AG09319 (cell line): ENCODE measurements at places on chromosomes 3 and 15.

- DNase-seq = no peak
Observed at GRCh38 chr3:14462738-14463137, 60.3 kb downstream of the SLC6A6 start.

- no peak for DNase-seq
Observed at GRCh38 chr3:111636366-111636885, 41.3 kb upstream of the ZBED2 start.

DNA sequence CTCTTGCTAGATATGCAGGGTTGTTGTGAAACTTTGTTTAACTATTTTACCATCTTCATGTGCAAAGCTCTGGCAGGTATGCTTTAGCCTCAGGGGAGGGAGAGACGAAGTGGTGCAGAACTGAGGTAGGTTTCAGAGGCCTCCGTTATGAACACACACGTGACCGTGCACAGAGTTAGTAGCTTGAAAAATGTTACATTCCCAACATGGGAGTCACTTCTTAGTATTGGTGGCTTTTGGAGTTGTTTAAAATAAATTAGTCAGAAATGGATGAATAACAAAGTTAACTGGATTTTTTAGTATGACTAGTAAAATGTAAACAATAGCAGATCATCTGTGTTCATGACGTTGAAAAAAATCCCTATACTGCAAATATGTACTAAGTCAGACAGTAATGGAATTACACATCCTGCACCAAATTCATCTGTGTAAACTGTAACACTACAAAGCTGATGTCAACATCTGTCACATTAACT lies 279.6 kb downstream of the KLF13 start:
- no peak for DNase-seq

DNA sequence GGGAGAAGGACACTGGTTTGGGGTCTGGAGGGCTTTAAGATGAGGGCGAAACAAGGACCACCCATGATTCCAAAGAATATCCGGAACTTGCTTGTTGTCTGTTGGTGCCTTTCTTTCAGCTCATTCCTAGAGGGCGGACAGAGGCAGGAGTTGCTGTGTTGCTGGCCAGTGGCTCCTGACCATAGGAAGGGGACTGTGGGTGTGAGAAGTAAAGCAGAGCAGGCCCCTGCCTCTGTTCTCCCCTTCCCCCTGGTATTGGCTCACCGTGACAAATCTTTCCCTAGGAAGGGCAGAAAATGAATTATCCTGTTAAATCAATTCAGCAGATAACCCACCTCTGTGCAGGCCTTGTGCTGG lies 89.1 kb downstream of the LIPC start:
- no peak for DNase-seq

DNA sequence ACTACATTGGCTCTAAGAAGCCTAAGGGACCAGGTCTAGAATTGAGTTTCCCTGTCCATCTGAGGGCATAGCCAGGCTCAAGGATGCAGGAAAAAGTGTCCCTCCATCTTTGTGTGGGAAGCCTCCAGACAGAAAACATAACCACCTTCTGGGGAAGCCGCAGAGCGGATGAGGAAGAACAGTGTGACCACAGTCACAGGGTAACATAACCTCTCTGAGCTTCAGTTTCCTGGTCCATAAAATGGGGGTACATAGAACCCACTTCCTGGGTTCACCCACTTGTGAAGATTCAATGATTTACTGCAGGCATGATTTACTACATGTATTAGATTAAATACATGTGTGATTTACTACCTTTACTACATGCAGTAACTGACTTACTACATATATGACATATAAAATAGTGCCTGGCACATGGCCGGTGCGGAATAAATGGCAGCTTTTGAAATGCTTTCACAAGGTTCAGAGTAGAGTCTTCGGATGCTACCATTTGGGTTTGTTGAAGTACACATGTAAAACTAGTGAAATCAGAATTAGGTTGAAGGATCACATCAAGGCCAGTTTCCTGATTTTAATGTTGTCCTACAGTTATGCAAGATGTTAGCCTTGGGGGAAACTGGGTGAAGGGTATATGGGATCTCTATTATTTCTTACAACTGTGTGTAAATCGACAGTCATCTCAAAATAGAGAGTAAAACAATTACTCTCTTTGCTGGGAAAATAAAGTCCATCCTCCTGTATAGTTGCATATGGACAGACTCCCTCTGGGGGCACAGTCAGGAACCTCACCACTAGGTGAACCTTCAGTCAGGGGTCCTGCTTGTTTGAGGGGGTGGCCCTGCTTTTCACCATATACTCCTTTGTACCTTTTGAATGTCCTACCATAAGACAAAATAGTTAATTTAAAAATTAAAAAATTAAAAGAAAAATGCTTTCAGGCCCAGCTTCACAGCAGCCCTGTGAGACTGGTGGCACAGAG lies 86.0 kb downstream of the SEMA5B start:
- no peak for DNase-seq

DNA sequence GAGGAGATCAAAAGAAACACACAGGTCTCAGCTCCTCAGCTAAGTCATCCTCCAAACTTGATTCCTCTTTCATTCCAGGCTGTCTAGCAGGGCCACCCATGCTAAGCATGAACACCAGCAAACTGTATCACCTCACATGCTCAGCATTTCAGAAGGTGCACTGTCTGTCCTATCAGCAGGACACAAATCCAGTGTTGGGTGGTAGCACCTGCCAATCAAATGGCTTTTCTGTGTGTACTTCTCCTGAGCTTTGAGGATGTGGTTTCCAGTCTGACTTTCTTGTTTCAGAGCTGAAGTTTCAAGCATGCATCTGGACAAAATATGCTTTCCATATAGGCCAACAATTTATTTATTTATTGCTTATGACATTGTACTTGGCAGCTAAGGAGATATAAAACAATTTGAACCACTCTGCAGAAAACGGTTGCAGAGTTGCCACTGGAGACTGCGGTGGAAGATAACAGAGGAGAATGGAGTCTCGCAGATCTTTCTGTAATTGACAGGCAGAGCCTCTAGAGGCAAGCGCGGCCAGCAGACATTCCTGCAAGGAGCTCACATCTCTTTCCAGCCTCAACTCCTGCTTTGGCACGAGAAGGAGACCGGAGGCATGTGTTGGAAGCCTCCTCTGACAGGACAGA lies 167.1 kb upstream of the WNT5A start:
- no peak for DNase-seq

GRCh38 chr3:8887435-8888300 lies 75.6 kb downstream of the RAD18 start:
- no peak for DNase-seq

DNA sequence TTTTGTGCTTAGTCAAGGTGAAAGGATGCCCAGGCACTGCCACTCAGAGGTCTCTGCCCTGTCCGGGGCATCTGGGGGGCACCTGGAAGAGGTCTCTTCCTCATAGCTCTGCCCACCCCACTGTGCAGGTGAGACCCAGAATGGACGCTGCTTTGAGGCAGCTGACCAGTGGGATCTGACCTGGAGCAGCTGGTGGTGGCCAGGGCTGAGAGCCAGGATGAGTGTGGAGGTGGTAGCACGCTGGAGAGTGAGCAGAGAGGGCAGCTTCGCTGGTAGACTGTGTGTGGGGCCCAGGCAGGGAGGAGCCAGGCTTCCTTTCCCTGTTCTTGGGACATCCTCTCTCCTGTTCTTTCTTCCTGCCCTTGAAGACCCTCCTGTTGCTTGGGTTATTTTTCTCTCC lies 32.2 kb upstream of the PLA2G4E start:
- DNase-seq = no peak

GRCh38 chr3:110710603-110711002 lies 361.0 kb upstream of the NECTIN3 start:
- no peak for DNase-seq

DNA sequence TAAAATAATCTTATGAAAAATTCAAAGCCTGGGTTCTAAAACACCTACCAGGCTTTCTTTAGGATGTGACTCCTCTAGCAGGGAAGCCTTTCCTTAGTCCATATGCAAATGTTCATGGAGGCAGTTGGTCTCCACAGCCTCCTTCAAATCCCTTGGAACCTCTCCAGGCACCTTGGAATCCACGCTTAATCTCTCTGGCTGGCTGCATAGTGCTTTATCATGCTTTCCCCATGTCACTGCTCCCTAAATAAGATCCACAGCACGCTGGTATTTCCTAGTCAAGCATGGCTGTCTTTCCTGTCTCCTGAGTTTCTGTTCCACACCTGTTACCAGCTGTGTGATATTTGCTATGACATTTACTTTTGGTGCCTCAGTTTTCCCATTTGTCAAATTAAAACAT lies 71.3 kb downstream of the CLSTN2 start:
- no peak for DNase-seq

GRCh38 chr3:182117583-182117982 lies 405.9 kb downstream of the SOX2 start:
- DNase-seq = no peak

- DNase-seq = no peak
Observed at GRCh38 chr3:151384741-151385174, at the start of gene P2RY12. Gene P2RY12, minus strand, starts transcription at chr3:151384753. Its CDS starts 45,908 bp downstream, at chr3:151338845.

- no peak for DNase-seq
Observed at GRCh38 chr3:44468572-44469520, 8.6 kb downstream of the ZNF445 start.

DNA sequence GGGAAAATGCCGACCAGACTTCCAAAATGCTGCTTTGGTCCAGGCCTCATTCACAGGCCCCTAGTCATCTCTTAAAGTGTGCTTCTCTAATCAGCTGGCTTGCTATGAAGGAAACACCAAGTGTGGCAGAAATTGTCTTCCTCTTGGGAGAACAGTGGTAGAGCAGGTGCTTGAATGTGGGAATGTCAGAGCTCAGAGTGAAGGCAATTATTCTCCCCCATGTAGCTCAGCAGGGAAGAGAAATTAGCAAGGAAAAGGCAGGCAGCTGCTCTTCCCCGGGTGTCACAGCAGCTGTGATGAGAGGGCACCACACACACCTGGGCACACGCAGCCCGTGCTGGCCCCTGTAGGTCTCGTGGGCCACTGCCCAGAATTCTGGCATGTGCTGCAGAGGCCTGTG lies 358.5 kb downstream of the WDR72 start:
- DNase-seq = no peak

- no peak for DNase-seq
Observed at GRCh38 chr3:5162102-5162501, 25.4 kb upstream of the EDEM1 start.

DNA sequence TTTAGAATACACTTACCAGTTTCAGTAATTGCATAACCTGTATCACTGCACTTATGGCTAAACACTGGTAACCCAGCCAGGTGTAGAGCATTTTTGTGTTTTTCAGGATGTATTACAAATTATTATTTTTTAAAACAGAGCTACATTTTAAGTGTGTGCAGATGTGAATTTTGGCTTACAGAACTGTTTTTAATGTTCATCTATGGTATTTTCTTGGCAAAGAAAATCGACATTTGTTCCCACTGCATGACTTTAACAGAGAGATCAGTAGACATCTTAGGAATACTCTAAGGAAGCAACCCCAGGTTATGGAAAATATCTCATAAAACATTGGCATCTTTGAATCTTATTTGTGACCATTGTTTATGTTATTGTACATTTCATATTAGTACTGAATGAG lies 73.3 kb downstream of the ATP13A4 start:
- no peak for DNase-seq

GRCh38 chr3:39361252-39361927 lies 21.8 kb upstream of the SLC25A38 start:
- no peak for DNase-seq

DNA sequence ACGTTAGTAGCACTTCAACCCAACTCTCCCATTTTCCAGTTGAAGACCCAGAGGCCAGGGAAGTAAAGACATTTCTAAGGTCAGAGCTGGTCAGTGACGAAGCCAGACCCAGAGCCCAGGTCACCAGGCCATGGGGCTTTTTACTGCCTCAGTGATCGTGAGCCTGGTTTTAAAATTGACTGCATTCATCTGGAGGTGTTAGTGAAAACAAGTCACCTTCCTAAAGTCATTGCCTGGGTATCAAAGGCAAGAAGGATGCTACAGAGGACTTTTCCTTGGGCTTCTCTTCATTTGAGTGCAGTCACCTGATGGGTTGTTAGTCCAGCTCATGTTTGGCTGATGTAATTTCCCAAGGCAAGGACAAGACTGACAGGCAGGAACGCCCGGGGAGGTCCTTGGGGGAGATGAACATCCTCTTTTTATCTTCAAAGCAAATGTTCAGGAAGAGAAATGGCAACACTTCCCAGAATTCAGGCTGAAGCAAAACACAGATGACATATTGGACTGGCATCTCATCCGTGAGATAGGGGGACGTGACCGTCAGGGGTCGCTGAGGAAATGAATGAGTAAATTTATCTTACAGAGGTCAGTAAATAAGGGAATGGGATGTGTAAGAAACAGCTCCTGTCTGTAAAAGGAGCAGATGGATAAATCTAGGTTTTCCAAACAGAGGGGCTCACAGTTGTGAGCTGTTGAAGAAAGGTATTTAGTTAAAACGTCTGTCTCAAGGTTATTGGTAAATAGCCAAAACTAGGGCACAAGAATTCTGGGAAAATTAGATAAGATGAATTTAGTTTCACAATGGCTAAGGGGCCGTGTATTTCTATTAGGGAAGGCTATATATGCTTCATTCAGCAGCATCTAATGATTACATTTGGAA lies 201.2 kb downstream of the OPA1 start:
- no peak for DNase-seq

GRCh38 chr15:63517202-63517601 lies 12.8 kb downstream of the USP3 start:
- DNase-seq = no peak

GRCh38 chr3:134840459-134840858 lies 45.4 kb downstream of the EPHB1 start:
- no peak for DNase-seq

DNA sequence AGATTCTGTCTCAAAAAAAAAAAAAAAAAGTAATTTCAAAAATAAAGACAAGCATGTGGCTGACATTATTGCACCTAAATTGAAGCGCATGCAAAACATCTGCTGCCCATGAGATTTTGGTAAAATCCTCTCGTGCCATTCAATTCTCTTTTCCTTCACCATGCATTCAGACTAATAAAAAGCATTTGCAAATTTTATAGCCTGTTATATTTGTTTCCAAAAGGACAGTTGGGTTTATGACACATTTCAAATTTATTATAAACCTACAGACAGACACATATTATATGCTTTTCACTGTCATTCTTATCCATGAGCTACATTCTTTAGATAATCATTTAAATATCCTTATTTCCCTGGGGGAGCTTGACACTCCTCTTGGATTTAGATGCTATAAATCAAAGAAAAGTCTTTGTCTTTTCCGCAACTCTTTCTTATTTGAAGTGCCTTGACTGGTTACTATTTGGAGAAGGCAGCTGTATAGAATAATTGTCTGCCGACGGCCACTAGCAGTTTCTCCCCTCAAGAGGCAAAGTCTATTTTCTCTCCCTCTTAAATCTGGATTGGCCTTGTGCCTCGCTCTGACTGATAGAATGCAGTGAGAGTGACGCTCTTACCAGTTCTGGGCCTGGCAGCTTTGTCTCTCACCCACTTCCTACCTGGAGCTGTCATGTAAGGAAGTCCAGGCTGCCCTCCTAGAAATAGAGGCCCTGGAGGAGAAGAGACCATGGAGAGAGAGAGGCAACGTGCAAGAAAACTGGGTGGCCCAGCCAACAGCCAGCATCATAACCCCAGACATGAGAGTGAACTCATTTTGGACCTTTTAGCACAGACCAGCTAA lies 6.8 kb upstream of the LRIG1 start:
- DNase-seq = no peak

GRCh38 chr15:67833710-67834511 lies 5.9 kb downstream of the RNU6-1 start:
- DNase-seq = no peak

GRCh38 chr3:177110386-177110785 lies 86.9 kb downstream of the TBL1XR1 start:
- DNase-seq = no peak
